ENCODE measurements at places on chromosomes 5 and 9.

DNA sequence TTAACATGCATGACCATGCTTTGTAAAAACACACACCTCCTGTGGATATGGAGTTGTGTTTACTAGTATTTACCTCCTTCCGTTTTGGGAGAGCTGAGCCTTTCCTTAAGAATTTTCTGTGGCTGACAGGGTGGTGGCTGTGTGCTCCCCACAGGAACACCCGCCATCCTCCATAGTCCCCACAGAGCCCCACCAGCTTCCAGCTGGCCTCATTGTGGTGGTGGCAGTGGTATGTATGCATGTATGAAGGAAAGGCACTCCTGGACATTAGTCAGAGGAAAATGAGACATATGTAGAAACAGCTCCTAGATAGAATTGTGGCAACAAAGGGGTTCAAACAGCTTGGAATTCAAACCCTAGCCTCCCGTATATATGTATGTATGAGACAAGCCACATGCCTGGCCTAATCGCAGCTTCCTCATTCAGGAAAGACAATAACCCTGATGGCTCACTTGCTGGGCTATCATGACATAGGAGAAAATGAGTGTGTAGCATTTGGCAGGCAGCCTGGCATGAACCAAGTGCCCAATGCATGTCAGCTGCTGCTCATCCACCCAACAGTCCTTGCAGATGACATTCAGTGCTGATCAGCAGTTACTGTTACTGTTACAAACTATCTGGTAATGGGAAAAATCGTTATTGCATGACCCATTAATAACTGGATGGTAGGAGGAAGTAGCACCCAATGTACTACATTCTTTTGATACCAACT, 459.7 kb downstream of the EBF1 start:
- H3K27ac ChIP-seq = no peak overlapping the region
- H3K4me1 ChIP-seq = no peaks in the 10 kb centered on the region
- no peaks in the 10 kb centered on the region for H3K27me3 ChIP-seq
- H3K4me3 ChIP-seq = no peak overlapping the region

DNA sequence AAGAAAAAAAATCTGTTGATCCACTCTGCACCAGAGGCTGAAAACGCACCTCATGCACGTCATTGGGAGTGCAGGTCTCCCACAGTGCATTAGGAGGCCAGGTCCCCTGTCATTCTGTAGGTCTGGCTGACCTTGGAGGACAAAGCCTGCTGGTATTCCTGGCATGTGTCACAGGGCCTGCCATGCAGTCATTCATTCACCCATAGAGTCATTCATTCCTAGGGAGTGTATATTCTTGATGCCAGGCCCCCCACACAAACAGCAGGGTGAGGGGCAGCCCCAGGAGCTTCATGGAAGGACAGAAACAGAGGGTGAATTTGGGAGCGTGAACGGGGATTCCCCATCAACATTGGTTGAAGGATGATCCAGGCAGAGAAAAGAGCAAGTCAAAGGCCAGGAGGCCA, 2.2 kb downstream of the GBGT1 start:
- DNase-seq = no peak
- no peak overlapping the region for H3K4me3 ChIP-seq
- no peaks in the 10 kb centered on the region for H3K36me3 ChIP-seq
- peaks cover 38% of the 10 kb centered on the region for H3K27me3 ChIP-seq

- peaks cover 11% of the 10 kb centered on the region for H3K4me1 ChIP-seq
- DNase-seq = no peak
- no peak overlapping the region for H3K27ac ChIP-seq
- no peak overlapping the region for H3K4me3 ChIP-seq
- no peaks in the 10 kb centered on the region for H3K27me3 ChIP-seq
Observed at GRCh38 chr5:180289966-180290365, 1.9 kb downstream of the MAPK9 start.

DNA sequence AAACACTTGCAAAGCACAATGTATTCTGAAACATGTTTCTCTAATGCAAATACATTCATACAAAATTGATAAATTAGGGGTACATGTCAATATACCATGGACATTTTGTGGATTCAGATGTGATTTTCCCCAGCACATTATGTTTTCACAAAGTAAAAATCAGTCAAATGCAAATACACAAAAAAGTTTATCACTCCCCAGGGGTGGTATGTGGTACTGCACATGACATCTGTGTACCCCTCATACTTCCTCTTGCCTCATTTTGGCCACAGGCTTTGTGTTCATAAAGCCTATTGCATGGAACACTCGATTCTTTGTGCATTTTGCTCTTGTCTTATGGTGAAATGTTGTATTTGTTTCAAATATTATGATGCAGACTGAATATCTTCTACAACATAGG, 116.8 kb upstream of the PDE4D start:
- DNase-seq = no peak
- no peak overlapping the region for H3K4me3 ChIP-seq
- no peak overlapping the region for H3K27ac ChIP-seq
- H3K4me1 ChIP-seq = no peaks in the 10 kb centered on the region

- H3K27ac ChIP-seq = no peak overlapping the region
- no peak for DNase-seq
- H3K27me3 ChIP-seq = peaks cover 10% of the 10 kb centered on the region
- no peak overlapping the region for H3K4me3 ChIP-seq
- no peaks in the 10 kb centered on the region for H3K4me1 ChIP-seq
Observed at GRCh38 chr5:133825631-133826289, 142.7 kb downstream of the C5orf15 start.

- H3K27ac ChIP-seq = no peak overlapping the region
- no peak for DNase-seq
- no peaks in the 10 kb centered on the region for H3K27me3 ChIP-seq
Observed at GRCh38 chr9:132842124-132843044, 35.7 kb downstream of the AK8 start.

GRCh38 chr5:154603485-154603884, 125.5 kb upstream of the HAND1 start:
- H3K4me1 ChIP-seq = peaks cover 4% of the 10 kb centered on the region
- DNase-seq = no peak
- H3K27me3 ChIP-seq = peaks cover 9% of the 10 kb centered on the region
- no peak overlapping the region for H3K27ac ChIP-seq
- no peak overlapping the region for H3K4me3 ChIP-seq

- H3K36me3 ChIP-seq = no peaks in the 10 kb centered on the region
- no peaks in the 10 kb centered on the region for H3K27me3 ChIP-seq
- no peak overlapping the region for H3K4me3 ChIP-seq
Observed at GRCh38 chr5:30142432-30142831, 1051.1 kb upstream of the CDH6 start.

- no peaks in the 10 kb centered on the region for H3K4me1 ChIP-seq
- H3K27ac ChIP-seq = no peak overlapping the region
- no peaks in the 10 kb centered on the region for H3K36me3 ChIP-seq
- no peak overlapping the region for H3K4me3 ChIP-seq
- no peak for DNase-seq
Observed at GRCh38 chr5:130532786-130533185, 628.5 kb downstream of the CHSY3 start.

GRCh38 chr9:91066042-91066415, 264.4 kb downstream of the SYK start:
- no peaks in the 10 kb centered on the region for H3K4me1 ChIP-seq
- H3K27ac ChIP-seq = no peak overlapping the region
- no peak overlapping the region for H3K4me3 ChIP-seq
- no peak for DNase-seq

DNA sequence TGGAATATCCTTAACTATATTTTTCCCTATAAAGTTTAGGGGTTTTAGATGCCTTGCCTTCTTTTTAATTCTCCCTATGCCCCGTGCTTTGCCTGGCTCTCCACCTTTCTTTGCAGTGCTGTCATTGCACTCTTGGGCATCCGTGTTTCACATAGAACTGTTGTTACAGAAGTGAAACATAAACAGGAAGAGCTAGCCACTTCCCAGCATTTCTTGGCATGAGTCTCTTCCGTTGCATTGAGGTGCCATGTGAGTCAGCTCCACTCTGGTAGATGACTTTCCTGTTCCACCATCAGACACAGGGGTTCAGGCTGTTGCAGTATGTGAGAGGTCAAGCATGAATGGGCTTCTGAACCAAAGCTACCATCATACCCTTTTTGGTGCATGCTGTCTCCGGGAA, 73.4 kb downstream of the ANGPTL2 start:
- H3K4me1 ChIP-seq = no peaks in the 10 kb centered on the region
- DNase-seq = no peak
- no peaks in the 10 kb centered on the region for H3K27me3 ChIP-seq
- no peak overlapping the region for H3K27ac ChIP-seq
- H3K4me3 ChIP-seq = no peak overlapping the region

GRCh38 chr5:125411071-125411743, 664.8 kb upstream of the ZNF608 start:
- peaks cover 31% of the 10 kb centered on the region for H3K4me1 ChIP-seq
- H3K4me3 ChIP-seq = no peak overlapping the region
- peak overlapping the region; percentile 61 for H3K27ac ChIP-seq
- DNase-seq = no peak

DNA sequence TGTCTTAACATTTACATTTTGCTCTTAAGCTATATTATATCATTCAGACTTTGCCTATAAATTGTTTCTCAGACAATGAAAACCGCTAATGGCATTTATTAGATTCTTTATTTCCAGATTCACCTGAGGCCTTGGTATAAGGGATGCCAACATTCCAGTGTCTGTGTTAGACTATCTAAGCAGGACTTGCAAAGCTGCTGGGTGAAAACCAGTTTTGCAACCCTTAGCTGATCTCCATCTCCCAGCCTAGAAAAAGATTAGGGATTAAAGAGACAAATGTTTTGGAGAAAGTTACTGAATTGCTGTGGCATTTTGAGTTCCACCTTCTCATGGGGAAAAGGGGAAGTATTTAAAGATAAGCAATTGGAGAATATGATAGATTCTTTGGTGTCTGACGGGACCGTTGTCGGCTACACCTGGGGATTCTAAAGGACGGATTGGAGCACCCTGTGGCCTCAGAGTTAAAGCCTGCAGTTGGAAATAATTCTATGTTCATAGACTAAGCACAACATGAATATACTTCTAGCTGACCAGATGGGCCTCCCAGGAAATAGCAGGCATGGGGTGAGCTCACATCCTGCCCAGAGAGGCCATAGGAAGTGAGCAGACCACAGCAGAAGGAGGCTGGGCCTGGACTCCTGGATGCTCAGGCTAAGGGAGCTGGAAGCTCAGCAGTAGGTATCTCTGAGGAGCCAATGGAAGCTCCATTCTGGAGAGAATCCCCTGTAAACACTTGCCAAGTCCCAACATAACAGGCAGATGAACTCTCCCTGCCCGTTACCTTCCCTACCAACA, 21.8 kb downstream of the ENTREP1 start:
- peaks cover 4% of the 10 kb centered on the region for H3K4me1 ChIP-seq
- no peak for DNase-seq
- no peaks in the 10 kb centered on the region for H3K36me3 ChIP-seq
- no peak overlapping the region for H3K27ac ChIP-seq
- H3K27me3 ChIP-seq = no peaks in the 10 kb centered on the region

DNA sequence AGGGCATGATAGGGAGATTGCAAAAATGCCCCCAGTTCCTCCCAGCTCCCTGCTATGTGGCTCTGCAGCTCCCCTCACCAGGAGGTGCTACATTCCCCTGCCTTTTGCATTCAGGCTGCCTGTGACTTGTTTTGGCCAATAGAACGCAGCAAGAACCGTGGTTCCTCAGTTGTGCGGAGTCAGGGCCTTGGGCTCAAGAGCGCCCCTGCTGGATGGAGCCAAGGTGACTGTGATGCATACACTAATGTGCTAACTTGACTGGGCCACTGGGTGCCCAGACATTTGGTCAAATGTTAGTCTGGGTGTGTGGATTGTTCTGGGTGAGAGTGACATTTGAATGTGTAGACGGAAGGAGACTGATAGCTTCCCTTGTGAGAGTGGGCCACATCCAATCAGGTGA, 123.3 kb upstream of the MVB12B start:
- H3K36me3 ChIP-seq = no peaks in the 10 kb centered on the region
- peaks cover 8% of the 10 kb centered on the region for H3K27me3 ChIP-seq
- no peaks in the 10 kb centered on the region for H3K4me1 ChIP-seq
- DNase-seq = no peak
- no peak overlapping the region for H3K27ac ChIP-seq
- no peak overlapping the region for H3K4me3 ChIP-seq

GRCh38 chr5:141902015-141902814, 21.5 kb upstream of the DELE1 start:
- no peak overlapping the region for H3K4me3 ChIP-seq
- no peaks in the 10 kb centered on the region for H3K27me3 ChIP-seq
- no peak overlapping the region for H3K27ac ChIP-seq
- DNase-seq = no peak

GRCh38 chr5:2143646-2144353, 261.1 kb upstream of the IRX4 start:
- H3K4me1 ChIP-seq = peaks cover 3% of the 10 kb centered on the region
- no peak overlapping the region for H3K27ac ChIP-seq
- no peaks in the 10 kb centered on the region for H3K36me3 ChIP-seq
- no peaks in the 10 kb centered on the region for H3K27me3 ChIP-seq

- no peaks in the 10 kb centered on the region for H3K36me3 ChIP-seq
- H3K4me3 ChIP-seq = no peak overlapping the region
- peak; percentile 94 for DNase-seq
- H3K4me1 ChIP-seq = peaks cover 12% of the 10 kb centered on the region
- no peaks in the 10 kb centered on the region for H3K27me3 ChIP-seq
- no peak overlapping the region for H3K27ac ChIP-seq
Observed at GRCh38 chr5:176837707-176838115, 27.4 kb downstream of the UNC5A start.

GRCh38 chr9:123453076-123453667, 97.2 kb downstream of the CRB2 start:
- H3K27ac ChIP-seq = no peak overlapping the region
- no peaks in the 10 kb centered on the region for H3K36me3 ChIP-seq
- no peak for DNase-seq
- peaks cover 23% of the 10 kb centered on the region for H3K4me1 ChIP-seq
- no peak overlapping the region for H3K4me3 ChIP-seq

GRCh38 chr5:16492398-16493140, 27.0 kb upstream of the ZNF622 start:
- no peaks in the 10 kb centered on the region for H3K4me1 ChIP-seq
- H3K27me3 ChIP-seq = peaks cover 8% of the 10 kb centered on the region
- no peak overlapping the region for H3K4me3 ChIP-seq
- no peak overlapping the region for H3K27ac ChIP-seq

- H3K36me3 ChIP-seq = no peaks in the 10 kb centered on the region
- no peak overlapping the region for H3K27ac ChIP-seq
- DNase-seq = no peak
- no peak overlapping the region for H3K4me3 ChIP-seq
Observed at GRCh38 chr5:56693220-56693579, 122.1 kb upstream of the MAP3K1 start.

DNA sequence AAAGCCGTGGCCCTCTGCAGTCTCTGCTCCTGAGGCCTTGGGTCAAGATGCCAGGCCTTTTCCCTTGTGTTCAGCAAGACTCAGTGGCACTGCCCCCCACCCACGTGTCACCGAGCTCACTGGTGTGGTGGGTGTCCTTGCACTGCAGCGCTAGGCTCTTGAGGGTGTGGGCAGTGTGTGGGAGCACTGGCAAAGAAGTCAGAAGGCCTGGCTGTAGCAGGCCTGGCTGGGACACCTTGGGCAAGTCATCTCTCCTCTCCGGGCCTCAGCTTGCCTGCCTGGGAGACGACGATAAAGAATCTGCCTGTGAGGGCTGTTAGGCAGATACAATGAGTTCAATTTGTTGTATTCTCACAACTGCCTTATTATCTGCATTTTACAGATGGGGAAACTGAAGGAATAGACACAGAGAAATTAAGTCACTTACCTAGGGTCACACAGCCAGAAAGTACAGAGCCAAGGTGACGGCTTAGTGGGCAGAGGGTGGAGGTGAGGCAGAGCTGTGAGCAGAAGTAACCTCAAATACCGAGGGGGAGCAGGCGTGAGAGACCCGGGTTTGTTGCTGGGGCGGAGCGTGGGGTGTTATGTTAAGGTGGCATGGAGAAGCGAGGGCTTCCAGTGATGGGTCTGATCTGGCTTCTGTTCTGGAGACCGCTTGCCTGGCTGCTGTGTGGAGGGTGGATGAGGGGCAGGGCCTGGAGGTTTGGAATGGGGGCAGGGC, 1.4 kb downstream of the TSPAN17 start:
- DNase-seq = no peak
- H3K4me1 ChIP-seq = peaks cover 19% of the 10 kb centered on the region
- H3K27me3 ChIP-seq = peaks cover 4% of the 10 kb centered on the region
- H3K27ac ChIP-seq = no peak overlapping the region
- peaks cover 4% of the 10 kb centered on the region for H3K36me3 ChIP-seq
- peak overlapping the region; percentile 85 for H3K4me3 ChIP-seq

Data from neuronal stem cell (in vitro differentiated cells).